ENCODE measurements at places on chromosomes 12 and 14. TPM values are rescaled to one million over a fixed set of nuclear protein-coding genes. Genes with fewer than 3 reads are reported as not detected.

The CDH24 gene
- total RNA-seq, result 23.7 TPM

The KRT4 gene
- total RNA-seq, result 0.29 TPM

- H3K36me3 ChIP-seq, result no peaks in the 10 kb centered on the region
- H3K27ac ChIP-seq, result no peak overlapping the region
- no peak overlapping the region for H3K4me3 ChIP-seq
- H3K4me1 ChIP-seq, result peaks cover 4% of the 10 kb centered on the region
Measured at GRCh38 chr12:66960704-66961690, 282.1 kb upstream of the GRIP1 start.

DNA sequence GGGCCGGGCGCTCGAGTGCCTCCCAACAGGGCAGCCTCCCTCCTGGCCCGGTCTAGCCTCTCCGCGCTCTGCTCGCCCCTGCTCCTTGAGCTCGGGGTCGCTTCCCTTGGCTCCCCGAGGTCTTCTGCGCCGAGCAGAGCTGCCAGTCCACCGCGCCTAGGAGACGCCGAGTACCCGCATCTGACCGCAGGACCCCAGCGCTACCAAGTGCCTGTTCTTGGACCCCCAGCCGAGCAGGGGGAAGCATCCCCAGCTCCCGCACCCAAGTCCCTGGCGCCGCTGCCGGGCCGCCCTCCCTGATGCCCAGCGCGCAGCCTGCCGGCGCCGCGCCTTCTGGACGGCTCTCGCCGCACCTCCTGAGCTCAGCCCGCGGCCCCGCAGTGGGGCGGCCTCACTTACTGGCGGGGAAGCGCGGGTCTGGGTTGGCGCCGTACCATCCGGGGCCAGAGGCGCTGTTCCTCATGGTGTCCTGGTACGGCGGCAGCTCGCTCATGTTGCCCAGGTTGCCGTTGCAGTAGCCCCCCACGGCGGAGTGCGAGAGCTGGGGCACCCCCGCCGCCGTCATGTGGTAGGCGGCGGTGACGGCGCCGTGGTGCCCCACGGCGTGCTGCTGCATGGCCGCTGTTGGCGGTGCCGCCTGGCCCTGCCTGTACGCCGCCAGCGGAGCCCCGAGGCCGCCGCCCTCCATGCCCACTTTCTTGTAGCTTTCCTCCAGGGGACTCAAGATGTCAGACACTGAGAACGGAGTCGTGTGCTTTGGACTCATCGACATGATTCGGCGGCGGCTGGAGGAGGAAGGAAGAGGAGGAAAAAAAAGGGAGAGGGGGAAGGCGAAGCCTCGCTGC, 1.2 kb downstream of the NKX2-1 start:
- H3K36me3 ChIP-seq, result no peaks in the 10 kb centered on the region
- no peak overlapping the region for H3K27ac ChIP-seq
- peaks cover 6% of the 10 kb centered on the region for H3K4me1 ChIP-seq
- DNase-seq, result no peak
- no peak overlapping the region for H3K4me3 ChIP-seq

DNA sequence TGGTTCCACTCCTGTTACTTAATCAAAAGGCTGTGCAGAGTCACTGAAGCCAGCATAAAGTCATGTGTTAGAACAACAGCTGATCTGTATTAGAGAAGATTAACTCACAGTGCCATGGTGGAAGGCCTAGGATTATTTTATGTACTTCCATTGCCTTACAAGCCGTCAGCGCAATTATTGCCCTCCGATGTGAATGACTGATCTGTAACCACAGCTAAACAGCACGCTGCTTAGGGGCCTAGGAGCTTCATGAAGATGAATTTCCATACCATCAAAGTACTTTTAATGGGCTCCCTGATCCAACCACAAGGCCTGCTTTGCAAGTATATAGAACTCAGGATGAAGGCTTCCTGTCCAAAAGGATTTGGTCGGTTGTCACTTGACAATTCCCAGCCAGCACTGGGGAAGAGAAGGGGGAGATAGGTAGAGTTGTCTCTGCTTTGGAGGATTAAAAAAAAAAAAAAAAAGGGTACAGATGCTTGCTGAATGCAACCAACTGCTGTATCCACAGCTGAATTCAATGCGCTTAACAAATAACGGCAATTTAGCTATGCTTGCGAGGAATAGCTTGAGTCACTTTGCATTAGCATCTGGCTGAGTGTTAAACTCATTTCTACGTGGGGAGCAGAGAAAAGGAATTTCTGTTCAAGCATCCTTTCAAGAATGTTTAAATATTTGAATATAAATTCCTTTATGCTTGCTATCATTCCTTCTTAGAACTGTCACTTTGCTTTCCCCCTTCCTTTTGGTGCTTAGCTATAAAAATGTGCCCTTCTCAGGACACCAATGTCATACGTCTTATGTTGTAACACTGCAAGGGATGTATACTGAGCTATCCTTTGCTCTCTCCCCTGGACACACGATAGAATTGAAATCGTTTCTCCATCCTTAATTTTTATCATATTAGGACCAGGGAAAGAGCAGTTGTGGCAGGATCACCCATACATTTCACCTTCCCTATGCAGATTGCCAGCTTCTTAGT, 387.8 kb downstream of the SOX5 start:
- no peaks in the 10 kb centered on the region for H3K27me3 ChIP-seq
- H3K4me3 ChIP-seq, result no peak overlapping the region
- DNase-seq, result no peak
- H3K4me1 ChIP-seq, result peaks cover 17% of the 10 kb centered on the region
- H3K27ac ChIP-seq, result no peak overlapping the region

GRCh38 chr14:99883866-99884650, 90.8 kb downstream of the EML1 start:
- H3K4me3 ChIP-seq, result no peak overlapping the region
- H3K4me1 ChIP-seq, result peaks cover 5% of the 10 kb centered on the region
- H3K27me3 ChIP-seq, result no peaks in the 10 kb centered on the region
- H3K36me3 ChIP-seq, result peaks cover 4% of the 10 kb centered on the region
- no peak overlapping the region for H3K27ac ChIP-seq

- no peaks in the 10 kb centered on the region for H3K27me3 ChIP-seq
- H3K4me3 ChIP-seq, result no peak overlapping the region
- H3K4me1 ChIP-seq, result no peaks in the 10 kb centered on the region
- H3K36me3 ChIP-seq, result peaks cover 2% of the 10 kb centered on the region
Measured at GRCh38 chr12:98618952-98619351, 25.5 kb downstream of the SLC25A3 start.

DNA sequence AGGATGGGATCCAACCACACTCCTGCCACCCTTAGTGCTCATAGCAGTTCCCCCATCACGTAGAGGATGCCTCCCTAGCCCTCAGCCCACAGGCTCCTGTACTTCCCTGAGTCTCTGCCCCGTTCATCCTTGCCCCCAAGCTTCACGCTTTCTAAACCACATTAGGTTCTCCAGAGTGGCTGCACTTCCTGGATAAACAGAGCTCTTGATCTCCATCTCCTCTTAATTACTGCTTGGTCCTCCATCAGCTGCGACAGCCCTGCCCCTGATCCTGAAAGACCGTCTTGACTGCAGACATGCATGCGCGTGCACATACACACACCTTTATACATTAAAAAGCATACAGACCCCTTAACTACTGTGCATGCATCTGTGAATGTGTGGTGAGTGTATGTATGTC, 530.0 kb downstream of the BCL11B start:
- no peak overlapping the region for H3K27ac ChIP-seq
- no peaks in the 10 kb centered on the region for H3K36me3 ChIP-seq
- peaks cover 17% of the 10 kb centered on the region for H3K27me3 ChIP-seq
- no peak for DNase-seq

DNA sequence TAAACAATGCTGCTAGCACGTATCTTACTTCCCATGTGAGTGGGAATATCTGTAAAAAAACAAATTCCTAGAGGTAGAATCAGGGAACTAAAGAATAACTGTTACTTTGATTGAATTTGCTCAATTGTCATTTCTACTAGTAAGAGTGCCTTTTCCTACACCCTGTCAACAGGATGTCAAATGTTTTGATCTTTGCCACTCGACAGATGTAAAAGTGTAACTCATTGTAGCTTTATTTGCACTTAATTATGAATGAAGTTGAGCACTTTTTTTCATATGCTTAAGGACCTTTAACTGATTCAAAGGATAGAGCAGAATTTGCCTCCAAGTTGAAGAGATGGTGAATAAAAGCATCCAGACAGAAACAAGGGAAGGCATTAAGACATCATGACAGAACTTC, 104.5 kb downstream of the PPP1R12A start:
- no peak for DNase-seq
- no peak overlapping the region for H3K4me3 ChIP-seq
- H3K27ac ChIP-seq, result no peak overlapping the region
- H3K27me3 ChIP-seq, result no peaks in the 10 kb centered on the region
- peaks cover 12% of the 10 kb centered on the region for H3K36me3 ChIP-seq
- peaks cover 2% of the 10 kb centered on the region for H3K4me1 ChIP-seq

DNA sequence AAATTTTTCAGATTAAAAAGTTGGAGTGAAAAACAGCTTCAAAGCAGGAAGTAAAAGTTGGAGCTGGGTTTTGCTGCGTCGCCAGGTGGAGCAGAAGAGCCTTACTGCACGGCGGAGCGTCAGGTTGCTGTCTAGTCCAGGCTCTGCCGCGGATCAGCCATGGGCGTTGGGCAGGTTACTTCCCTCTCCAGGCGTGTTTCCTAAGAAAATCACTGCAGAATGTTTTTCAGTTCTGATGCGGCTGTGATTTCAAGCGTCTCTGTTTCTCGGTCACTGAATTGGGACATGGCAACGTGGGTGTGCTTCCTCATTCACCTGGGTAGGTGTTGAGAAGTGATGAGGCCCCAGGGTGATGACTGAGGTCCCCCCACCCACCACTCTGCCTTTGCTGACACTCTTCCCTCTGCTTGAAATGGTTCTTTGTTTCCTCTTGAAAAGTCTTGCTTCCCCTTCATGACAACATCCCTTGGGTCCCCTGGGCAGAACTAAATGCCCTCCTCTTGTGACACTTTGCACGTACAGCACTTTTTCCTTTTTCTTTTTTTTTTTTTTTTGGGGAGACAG, 7.6 kb downstream of the EVL start:
- H3K4me3 ChIP-seq, result no peak overlapping the region
- no peaks in the 10 kb centered on the region for H3K27me3 ChIP-seq
- peaks cover 4% of the 10 kb centered on the region for H3K4me1 ChIP-seq
- H3K36me3 ChIP-seq, result no peaks in the 10 kb centered on the region
- DNase-seq, result no peak

DNA sequence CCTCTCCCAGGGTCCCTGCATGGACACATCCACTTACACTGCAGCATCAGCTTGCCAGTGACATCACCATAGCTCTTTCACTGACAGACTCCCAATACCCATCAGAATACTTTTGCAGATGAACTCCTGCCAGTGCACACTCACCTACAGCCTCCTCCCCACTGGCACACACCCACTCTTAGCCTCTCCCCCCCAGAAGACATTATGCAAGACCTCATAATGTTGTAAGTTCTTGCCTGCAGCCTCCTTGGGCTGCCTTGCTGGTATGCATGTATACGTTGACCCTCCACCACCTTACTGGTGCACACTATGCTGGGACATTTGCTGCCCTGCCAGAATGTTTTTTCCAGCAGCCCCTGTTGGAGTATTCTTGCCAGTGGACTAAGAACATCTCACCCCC, 324.2 kb downstream of the AEBP2 start:
- H3K4me3 ChIP-seq, result no peak overlapping the region
- H3K27ac ChIP-seq, result no peak overlapping the region
- no peak for DNase-seq
- peaks cover 2% of the 10 kb centered on the region for H3K36me3 ChIP-seq

DNA sequence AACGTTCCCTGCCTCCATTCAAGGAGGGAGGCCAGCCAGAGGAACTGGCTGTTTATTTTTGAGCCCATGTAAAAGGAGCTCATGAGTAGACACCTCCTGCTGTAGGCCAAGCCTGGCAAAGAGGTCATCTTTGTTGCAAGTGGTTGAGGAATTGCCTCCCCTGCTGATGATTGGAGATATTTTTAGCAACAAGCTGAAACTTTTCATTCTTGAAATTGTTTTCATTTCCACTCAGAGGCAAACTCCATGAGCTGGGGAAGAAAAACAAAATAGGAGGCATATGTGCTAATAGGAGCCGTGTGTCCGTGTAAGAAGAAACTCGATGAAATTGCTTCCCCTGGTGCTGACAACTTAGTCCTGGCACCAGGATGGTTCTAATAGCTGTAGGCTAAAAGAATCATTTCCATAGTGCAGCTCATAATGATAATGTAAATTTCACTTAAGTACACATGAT, 440.1 kb upstream of the FAR2 start:
- H3K27me3 ChIP-seq, result no peaks in the 10 kb centered on the region
- no peak for DNase-seq
- H3K36me3 ChIP-seq, result no peaks in the 10 kb centered on the region
- no peak overlapping the region for H3K4me3 ChIP-seq
- H3K4me1 ChIP-seq, result no peaks in the 10 kb centered on the region

DNA sequence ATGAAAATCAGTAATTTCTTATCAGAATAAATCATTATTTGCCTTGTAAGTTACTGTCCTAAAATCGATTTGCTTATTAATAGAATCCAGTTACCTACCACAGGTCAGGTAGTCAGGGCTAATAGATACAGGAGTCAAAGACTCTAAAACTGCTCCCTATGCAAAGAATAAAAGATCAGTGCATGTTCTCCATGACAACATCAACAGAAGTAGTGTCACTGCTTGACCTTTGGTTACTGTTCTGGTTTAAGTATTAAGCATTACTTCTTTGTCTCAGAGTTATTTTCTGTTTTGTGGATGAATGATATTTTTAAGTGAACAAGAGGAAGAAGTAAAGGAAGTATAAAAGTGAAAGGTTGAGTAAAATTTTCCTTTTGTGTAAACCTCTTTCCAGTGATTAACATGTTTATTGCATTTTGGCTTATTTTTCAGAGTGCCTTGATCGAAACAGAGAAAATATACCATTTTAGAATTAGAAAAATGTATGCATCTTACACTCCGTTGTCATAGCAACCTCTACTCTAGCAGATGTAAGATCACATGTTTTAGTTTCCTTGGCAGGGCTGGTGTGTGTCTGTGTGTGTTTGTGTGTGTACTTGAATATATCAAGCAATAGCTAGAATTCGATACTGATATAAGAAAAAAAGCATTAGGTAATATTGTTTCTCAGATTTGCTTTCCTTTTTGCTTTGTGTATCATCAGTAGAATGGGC, 44.7 kb downstream of the ABCD2 start:
- no peaks in the 10 kb centered on the region for H3K36me3 ChIP-seq
- no peak overlapping the region for H3K4me3 ChIP-seq
- no peak overlapping the region for H3K27ac ChIP-seq
- no peak for DNase-seq
- H3K27me3 ChIP-seq, result peaks cover 3% of the 10 kb centered on the region
- H3K4me1 ChIP-seq, result no peaks in the 10 kb centered on the region

Measured in progenitor cell of endocrine pancreas (in vitro differentiated cells).